GM23248 (cell line): ENCODE measurements at places on chromosomes 6 and 20. TPM values are rescaled to one million over a fixed set of nuclear protein-coding genes. Genes with fewer than 3 reads are reported as not detected.

DNA sequence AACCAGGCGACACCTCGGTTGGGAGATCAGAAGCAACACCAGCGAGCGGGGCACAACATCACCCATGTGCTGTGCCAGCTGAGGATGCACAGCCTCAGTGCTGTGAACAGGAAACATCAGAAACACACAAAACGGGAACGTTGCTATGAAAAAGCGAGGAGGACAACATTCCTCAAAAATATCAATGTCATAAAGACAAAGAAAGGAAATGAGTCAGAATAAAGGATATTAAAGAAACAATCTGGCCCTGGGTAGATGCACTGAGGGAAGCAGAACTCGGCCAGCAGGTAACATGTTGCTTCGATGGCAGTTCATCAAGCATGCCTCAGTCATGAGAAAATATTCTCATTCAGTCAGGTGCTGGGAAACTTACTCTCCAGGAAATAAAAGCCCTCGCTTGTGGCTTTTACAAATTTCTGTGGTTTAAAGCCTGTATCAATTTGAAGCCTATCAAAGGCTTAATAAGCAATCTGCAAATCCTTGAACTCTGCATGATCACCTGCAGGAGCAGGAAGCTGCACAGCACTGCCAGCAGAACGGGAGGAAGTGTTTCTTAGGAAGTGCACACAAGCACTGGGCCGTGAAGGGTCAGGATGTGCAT, 77.5 kb downstream of the GINS1 start:
- peaks cover 15% of the 10 kb centered on the region for H3K4me1 ChIP-seq
- no peaks in the 10 kb centered on the region for H3K36me3 ChIP-seq
- no peak for DNase-seq
- H3K27me3 ChIP-seq, result no peaks in the 10 kb centered on the region

- H3K27me3 ChIP-seq, result no peaks in the 10 kb centered on the region
- H3K27ac ChIP-seq, result no peak overlapping the region
- no peak overlapping the region for H3K4me3 ChIP-seq
- DNase-seq, result no peak
- no peaks in the 10 kb centered on the region for H3K4me1 ChIP-seq
These were observed 8.1 kb downstream of the SLC2A4RG start for GRCh38 chr20:63747622-63748069.

- H3K4me3 ChIP-seq, result no peak overlapping the region
- no peaks in the 10 kb centered on the region for H3K27me3 ChIP-seq
- DNase-seq, result peak; percentile 48
- H3K4me1 ChIP-seq, result peaks cover 20% of the 10 kb centered on the region
- H3K36me3 ChIP-seq, result no peaks in the 10 kb centered on the region
These were observed 508.7 kb upstream of the CITED2 start for GRCh38 chr6:139882977-139883728.

DNA sequence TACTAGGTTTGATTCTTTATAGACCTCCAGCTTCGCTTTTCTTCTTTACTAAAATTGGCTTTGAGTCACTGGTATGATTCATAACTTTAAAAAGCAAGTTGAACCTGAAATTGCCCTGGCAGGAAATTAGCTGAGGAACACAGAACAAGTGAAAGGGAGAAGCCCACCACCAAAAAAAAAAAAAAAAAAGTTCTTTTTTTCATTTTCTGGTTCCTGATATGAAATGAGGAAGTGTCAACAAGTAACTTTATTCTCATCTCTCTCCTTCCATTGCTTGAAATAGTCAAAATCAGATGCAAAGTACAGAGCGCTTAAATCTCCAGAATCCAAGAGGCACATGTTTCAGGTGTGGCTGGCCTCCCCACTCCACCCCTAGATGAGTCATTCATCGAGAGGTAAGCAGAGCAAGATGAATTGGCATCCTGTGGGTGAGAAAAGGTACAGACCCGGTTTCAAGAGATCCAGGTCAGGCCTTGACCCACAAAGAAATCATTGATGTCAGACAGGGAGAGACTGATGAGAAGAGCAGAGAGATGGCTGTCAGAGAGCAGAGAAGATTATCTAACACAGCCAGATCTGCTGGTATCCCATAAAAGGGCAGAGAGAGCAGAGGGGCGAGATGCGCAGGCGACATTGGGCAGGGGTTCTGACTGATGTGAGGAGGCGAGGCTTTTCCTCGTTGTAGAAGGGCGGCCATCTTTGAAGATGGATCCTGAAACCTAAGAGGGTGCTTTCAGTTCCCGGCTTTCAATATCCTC, 54.8 kb upstream of the MBOAT1 start:
- H3K4me1 ChIP-seq, result no peaks in the 10 kb centered on the region
- no peak overlapping the region for H3K4me3 ChIP-seq
- H3K27me3 ChIP-seq, result no peaks in the 10 kb centered on the region

- no peak overlapping the region for H3K4me3 ChIP-seq
- H3K27me3 ChIP-seq, result no peaks in the 10 kb centered on the region
These were observed 19.7 kb upstream of the OGFRL1 start for GRCh38 chr6:71268735-71269437.

GRM4 gene
- total RNA-seq, result 0.22 and 0.38 TPM in 2 replicates

SCRT2 gene
- total RNA-seq, result not detected in 2 replicates
